ENCODE measurements at places on chromosomes 6 and 20. TPM values are rescaled to one million over a fixed set of nuclear protein-coding genes. Genes with fewer than 3 reads are reported as not detected.
A peak's percentile ranks its signal among the peaks of the same experiment; 100 is the strongest.

GRCh38 chr6:53347921-53348370 is 804 bp downstream of the ELOVL5 start:
- peaks cover 24% of the 10 kb centered on the region for H3K36me3 ChIP-seq
- H3K4me1 ChIP-seq: peaks cover 53% of the 10 kb centered on the region
- DNase-seq: peak; percentile 38

OARD1 gene
- total RNA-seq: 30.4 TPM

TUBB2A gene
- total RNA-seq: 5.2 TPM

DNA sequence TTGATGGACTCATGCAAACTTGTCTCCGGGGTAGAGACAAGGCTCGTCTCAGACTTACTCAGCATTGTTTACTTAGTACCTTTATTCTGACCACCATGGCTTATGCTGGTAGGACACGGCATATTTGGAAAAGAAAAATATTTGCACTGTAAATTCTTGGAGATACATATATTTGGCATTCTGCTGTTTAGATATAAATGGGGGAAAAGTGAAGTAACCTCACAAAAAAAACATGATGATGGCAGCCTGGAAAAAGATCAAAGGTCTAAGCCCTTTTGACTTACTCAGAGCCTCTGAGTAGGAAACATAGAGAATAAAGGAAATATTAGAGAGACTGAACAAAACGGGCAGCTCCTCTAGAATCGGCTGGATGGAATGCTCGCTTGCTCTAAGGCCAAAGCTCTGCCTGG is 32.5 kb downstream of the PDE10A start:
- no peak overlapping the region for H3K4me3 ChIP-seq
- no peak for DNase-seq
- H3K27ac ChIP-seq: no peak overlapping the region
- no peaks in the 10 kb centered on the region for H3K4me1 ChIP-seq
- peaks cover 4% of the 10 kb centered on the region for H3K27me3 ChIP-seq
- no peaks in the 10 kb centered on the region for H3K36me3 ChIP-seq

GRCh38 chr6:161117308-161117707 is 125.7 kb downstream of the MAP3K4 start:
- H3K36me3 ChIP-seq: peaks cover 55% of the 10 kb centered on the region
- no peak for DNase-seq
- H3K4me1 ChIP-seq: peaks cover 9% of the 10 kb centered on the region
- no peak overlapping the region for H3K27ac ChIP-seq

DNA sequence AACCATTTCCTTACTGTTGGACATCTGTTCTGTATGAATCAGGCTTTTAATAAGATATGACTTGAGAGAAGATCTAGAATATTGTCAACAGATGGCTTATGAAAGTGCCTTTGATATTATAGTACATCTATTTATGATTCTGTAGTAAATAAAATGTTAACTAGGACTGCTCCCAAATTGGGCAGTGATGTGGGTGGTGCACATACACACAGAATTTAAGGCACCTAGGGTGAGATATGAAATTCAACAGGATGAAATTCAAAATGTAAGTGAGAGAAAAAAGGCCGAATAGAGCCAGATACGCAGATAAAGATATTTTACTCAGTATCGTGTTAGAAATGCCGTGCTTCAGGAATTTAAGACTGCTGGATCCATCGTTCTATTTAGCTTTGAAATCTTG is 26.3 kb downstream of the FAM50B start:
- H3K4me1 ChIP-seq: no peaks in the 10 kb centered on the region
- no peak for DNase-seq
- no peak overlapping the region for H3K27ac ChIP-seq
- H3K4me3 ChIP-seq: no peak overlapping the region
- no peaks in the 10 kb centered on the region for H3K36me3 ChIP-seq

DNA sequence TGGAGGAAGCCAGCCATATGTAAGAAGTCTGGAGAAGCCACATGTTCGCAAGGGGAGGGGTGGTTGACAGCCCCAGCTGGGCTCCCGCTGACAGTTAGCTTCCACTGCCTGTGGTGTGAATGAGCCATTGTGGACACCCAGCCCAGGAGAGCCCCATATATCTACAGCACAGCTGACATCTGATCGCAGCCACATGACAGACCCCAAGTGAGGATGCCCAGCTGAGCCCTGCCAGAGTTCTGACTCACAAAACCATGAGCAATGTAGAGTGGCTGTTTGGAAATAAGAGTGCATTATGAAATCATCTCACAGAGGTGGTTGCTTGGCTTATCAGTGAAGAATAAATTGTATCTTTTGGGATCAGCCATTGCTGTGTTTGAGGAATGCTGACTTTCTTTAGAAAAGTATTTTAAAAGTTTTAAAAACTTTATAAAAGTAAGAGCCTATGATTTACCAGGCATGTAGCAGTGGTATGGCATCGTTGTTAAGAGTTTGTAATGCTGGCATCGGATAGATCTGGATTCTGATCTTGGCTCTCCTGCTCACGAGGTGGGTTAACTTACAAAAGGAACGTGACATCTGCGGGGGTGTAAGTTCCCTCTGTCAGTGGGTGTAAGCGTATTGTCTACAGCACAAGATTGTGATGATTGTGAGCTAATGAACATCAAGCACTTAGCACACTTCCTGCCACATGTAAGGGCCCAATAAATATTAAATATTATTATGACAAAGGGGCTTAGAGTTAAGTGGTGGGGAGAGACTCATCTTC is 24.1 kb downstream of the CFAP61 start:
- H3K4me3 ChIP-seq: no peak overlapping the region
- no peak for DNase-seq
- H3K27me3 ChIP-seq: peaks cover 20% of the 10 kb centered on the region

C20orf96 gene
- 4.3 TPM for total RNA-seq

GRCh38 chr20:37726321-37726720 is 32.5 kb downstream of the CTNNBL1 start:
- no peak overlapping the region for H3K4me3 ChIP-seq
- no peak for DNase-seq
- peaks cover 6% of the 10 kb centered on the region for H3K36me3 ChIP-seq
- H3K27me3 ChIP-seq: no peaks in the 10 kb centered on the region

RSPO3 gene
- not detected for total RNA-seq

GRCh38 chr20:36654506-36654905 is 8.5 kb upstream of the SLA2 start:
- H3K27ac ChIP-seq: no peak overlapping the region
- H3K36me3 ChIP-seq: peaks cover 13% of the 10 kb centered on the region
- DNase-seq: no peak
- H3K4me3 ChIP-seq: no peak overlapping the region

GRCh38 chr6:48200869-48201390 is 89.9 kb upstream of the PTCHD4 start:
- H3K27me3 ChIP-seq: no peaks in the 10 kb centered on the region
- H3K4me3 ChIP-seq: no peak overlapping the region
- no peaks in the 10 kb centered on the region for H3K4me1 ChIP-seq

DNA sequence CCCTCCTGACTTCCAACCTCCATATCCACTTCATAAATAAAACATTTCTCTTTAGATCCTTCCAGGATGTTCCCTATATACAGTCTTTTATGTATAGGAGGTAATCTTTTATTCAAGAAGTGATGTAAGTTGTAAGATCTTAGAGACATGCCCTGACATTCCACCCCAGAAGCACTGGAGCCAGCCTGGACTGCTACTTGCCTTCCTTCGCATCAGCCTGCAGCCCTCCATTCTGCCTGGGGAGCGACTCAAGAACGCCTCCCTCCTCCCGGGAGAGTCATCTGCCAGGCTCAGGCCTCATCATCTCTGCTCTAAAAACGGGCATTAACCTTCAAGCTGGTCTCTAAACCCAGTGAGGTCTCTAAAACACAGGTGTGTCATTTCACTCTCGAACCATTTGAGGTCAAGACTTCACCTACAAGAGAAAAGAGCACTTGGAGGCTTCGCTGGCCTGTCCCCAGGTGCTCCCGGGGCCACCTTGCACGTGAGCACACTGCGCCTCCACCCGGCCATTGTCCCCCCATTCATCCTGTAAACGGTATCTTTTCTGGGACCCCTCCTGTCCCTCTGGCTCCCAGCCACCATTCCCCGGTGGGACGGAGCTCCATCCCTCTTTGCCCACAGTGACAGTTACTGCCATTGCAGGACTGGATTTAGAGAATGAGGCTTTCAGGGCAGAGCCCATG is 107.5 kb upstream of the PDE10A start:
- no peak overlapping the region for H3K4me3 ChIP-seq
- DNase-seq: no peak
- peaks cover 16% of the 10 kb centered on the region for H3K27me3 ChIP-seq
- no peaks in the 10 kb centered on the region for H3K36me3 ChIP-seq

GRCh38 chr6:19934996-19935591 is 97.9 kb downstream of the ID4 start:
- no peaks in the 10 kb centered on the region for H3K27me3 ChIP-seq
- no peak overlapping the region for H3K27ac ChIP-seq
- DNase-seq: no peak
- H3K4me3 ChIP-seq: no peak overlapping the region

- H3K27ac ChIP-seq: no peak overlapping the region
- peaks cover 32% of the 10 kb centered on the region for H3K27me3 ChIP-seq
- H3K4me1 ChIP-seq: no peaks in the 10 kb centered on the region
- H3K36me3 ChIP-seq: no peaks in the 10 kb centered on the region
Observed at GRCh38 chr20:47020231-47020630, 125.6 kb downstream of the EYA2 start.

GRCh38 chr20:44616604-44616964 is 34.2 kb downstream of the PKIG start:
- H3K4me1 ChIP-seq: peaks cover 35% of the 10 kb centered on the region
- H3K4me3 ChIP-seq: no peak overlapping the region
- H3K36me3 ChIP-seq: peaks cover 39% of the 10 kb centered on the region
- H3K27ac ChIP-seq: peak overlapping the region; percentile 84
- no peaks in the 10 kb centered on the region for H3K27me3 ChIP-seq
- DNase-seq: no peak

DNA sequence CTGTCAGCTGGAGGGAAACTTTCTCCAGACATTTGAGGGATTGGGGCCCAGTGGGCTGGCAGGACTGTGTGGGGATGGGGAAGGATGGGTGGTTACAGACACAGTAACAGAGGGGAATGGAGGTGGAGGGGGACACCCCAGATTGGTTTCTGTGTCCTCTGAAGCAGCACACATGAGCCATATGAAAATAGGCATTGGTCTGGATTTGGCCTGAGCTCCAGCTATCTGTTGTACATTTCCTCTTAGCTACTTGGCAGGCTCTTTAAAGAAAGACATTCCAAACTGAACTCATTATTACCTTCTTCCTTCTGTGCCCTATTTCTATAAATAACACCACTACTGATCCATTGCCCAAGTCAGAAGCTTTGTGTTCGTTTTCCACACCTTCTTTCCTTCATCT is 72.0 kb upstream of the PRL start:
- H3K27ac ChIP-seq: no peak overlapping the region
- DNase-seq: no peak
- no peaks in the 10 kb centered on the region for H3K4me1 ChIP-seq
- H3K27me3 ChIP-seq: no peaks in the 10 kb centered on the region
- H3K4me3 ChIP-seq: no peak overlapping the region

DNA sequence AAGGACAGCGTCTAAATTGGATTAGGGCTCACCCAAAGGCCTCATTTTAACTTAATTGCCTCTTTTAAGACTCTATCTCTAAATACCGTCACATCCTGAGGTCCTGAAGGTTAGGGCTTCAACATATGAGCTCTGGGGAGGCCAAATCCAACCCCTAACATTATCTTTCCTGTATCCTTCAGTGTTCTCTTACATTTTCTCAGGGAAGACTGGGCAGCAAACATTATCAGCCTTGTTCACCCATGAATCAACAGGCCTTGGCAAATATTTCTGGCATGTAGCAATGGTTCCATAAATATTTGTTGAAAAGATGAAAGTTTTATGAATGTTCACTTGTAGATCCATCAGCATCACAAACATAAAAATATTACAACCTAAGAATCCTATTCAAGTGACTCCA is 24.6 kb upstream of the FOXF2 start:
- H3K27me3 ChIP-seq: peaks cover 25% of the 10 kb centered on the region
- no peaks in the 10 kb centered on the region for H3K4me1 ChIP-seq
- no peak overlapping the region for H3K4me3 ChIP-seq
- DNase-seq: no peak
- H3K27ac ChIP-seq: no peak overlapping the region

GRCh38 chr20:39289316-39289715 is 327.2 kb downstream of the DHX35 start:
- DNase-seq: no peak
- peaks cover 2% of the 10 kb centered on the region for H3K27me3 ChIP-seq
- no peaks in the 10 kb centered on the region for H3K36me3 ChIP-seq
- H3K4me1 ChIP-seq: no peaks in the 10 kb centered on the region
- no peak overlapping the region for H3K27ac ChIP-seq
- H3K4me3 ChIP-seq: no peak overlapping the region

DNA sequence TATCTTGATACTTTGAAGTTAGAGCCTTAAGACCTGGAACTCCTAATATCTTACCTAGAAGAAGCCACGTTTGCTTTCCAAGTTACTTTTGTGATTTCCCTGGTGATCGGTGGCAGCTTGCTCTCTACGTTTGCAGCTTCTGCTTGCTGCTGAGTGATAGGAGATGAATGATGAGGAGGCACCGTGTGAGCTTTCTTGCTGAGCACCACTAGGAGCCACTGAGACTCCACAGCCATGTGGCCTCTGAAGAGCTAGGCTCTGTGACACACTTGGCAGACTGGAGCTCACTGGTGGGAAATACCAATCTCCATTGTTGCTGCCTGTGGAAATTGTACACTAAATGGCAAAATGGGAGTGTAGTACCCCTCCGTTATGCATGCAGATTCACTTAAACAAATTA is 161.8 kb downstream of the IBTK start:
- no peaks in the 10 kb centered on the region for H3K4me1 ChIP-seq
- no peak overlapping the region for H3K4me3 ChIP-seq
- H3K36me3 ChIP-seq: no peaks in the 10 kb centered on the region
- no peak overlapping the region for H3K27ac ChIP-seq
- DNase-seq: no peak
- H3K27me3 ChIP-seq: peaks cover 2% of the 10 kb centered on the region

DNA sequence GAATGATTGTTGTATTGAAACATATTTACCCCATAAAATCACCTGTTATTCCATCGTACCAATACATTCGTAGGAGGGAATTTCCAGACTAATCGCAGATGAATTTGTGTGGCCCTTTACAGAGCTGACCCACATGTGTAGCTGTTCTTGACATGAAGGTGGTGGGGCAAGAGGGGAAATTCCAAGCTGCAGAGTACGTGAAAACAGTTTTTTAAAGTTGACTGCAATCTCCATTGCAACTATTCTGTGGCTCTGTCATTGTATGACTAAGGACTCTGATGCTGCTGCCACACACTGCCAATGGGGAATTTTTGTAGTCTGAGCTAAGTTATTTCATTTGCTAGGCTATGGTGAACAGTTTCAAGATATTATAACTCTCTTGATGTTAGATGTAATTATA is 46.4 kb upstream of the ADTRP start:
- peak overlapping the region; percentile 79 for H3K27ac ChIP-seq
- H3K4me1 ChIP-seq: peaks cover 25% of the 10 kb centered on the region
- DNase-seq: peak; percentile 16
- peaks cover 1% of the 10 kb centered on the region for H3K27me3 ChIP-seq
- no peak overlapping the region for H3K4me3 ChIP-seq
